ENCODE measurements at places on chromosomes 12 and 14. TPM values are rescaled to one million over a fixed set of nuclear protein-coding genes. Genes with fewer than 3 reads are reported as not detected.

PTPN6 gene
- 5.8 TPM for total RNA-seq

TESPA1 gene
- 0.44 TPM for total RNA-seq

PDZRN4 gene
- total RNA-seq, result 4.6 TPM

GPR135 gene
- 2.3 TPM for total RNA-seq

GOLT1B gene
- total RNA-seq, result 41.0 TPM

All from muscle of leg (tissue), 16 donors.